ENCODE measurements at places on chromosomes 7 and 10. TPM values are rescaled to one million over a fixed set of nuclear protein-coding genes. Genes with fewer than 3 reads are reported as not detected.

The NKX1-2 gene
- total RNA-seq, result not detected

The OSBPL3 gene
- 5.4 TPM for total RNA-seq

The GRID2IP gene
- not detected for total RNA-seq

The C10orf53 gene
- total RNA-seq, result not detected

The NEUROD6 gene
- total RNA-seq, result not detected

The KAZALD1 gene
- 21.2 TPM for total RNA-seq

The GPER1 gene
- total RNA-seq, result 5.0 TPM

The CDNF gene
- total RNA-seq, result 0.36 TPM

The COBL gene
- not detected for total RNA-seq

The CFTR gene
- not detected for total RNA-seq

The VOPP1 gene
- total RNA-seq, result 45.2 TPM

The DPYSL4 gene
- 47.1 TPM for total RNA-seq

The SCART1 gene
- total RNA-seq, result 0.54 TPM

The EFCAB10 gene
- not detected for total RNA-seq

The SLC39A12 gene
- not detected for total RNA-seq

The AGMO gene
- total RNA-seq, result 0.54 TPM

The MYOZ1 gene
- not detected for total RNA-seq

The FZD8 gene
- total RNA-seq, result 10.2 TPM

The CALHM2 gene
- 87.0 TPM for total RNA-seq

The SFXN2 gene
- total RNA-seq, result 3.4 TPM

The SPACDR gene
- total RNA-seq, result not detected

The CALCR gene
- total RNA-seq, result not detected

The AUTS2 gene
- total RNA-seq, result 3.2 TPM

The LIPM gene
- total RNA-seq, result not detected

The SPDYE11 gene
- not detected for total RNA-seq

The RTKN2 gene
- 0.18 TPM for total RNA-seq

The ADCYAP1R1 gene
- total RNA-seq, result not detected

The ETV1 gene
- 6.3 TPM for total RNA-seq

The TCAF2 gene
- total RNA-seq, result 12.3 TPM

The NKX2-3 gene
- total RNA-seq, result not detected

The OR2A14 gene
- not detected for total RNA-seq

The FBXL15 gene
- total RNA-seq, result 6.6 TPM

The ASAH2 gene
- 7.3 TPM for total RNA-seq

The GCK gene
- total RNA-seq, result not detected

The GPR85 gene
- not detected for total RNA-seq

The CCDC146 gene
- 1.9 TPM for total RNA-seq

The ZNF316 gene
- 8.7 TPM for total RNA-seq

The VTI1A gene
- total RNA-seq, result 9.6 TPM

The MALRD1 gene
- total RNA-seq, result not detected

The ZNF746 gene
- total RNA-seq, result 17.0 TPM

The SOSTDC1 gene
- not detected for total RNA-seq

The TBL2 gene
- total RNA-seq, result 122 TPM

The SLIT1 gene
- not detected for total RNA-seq

The EPO gene
- total RNA-seq, result not detected

The CSGALNACT2 gene
- total RNA-seq, result 15.0 TPM

The IGFBP1 gene
- 5.8 TPM for total RNA-seq

The SFRP5 gene
- total RNA-seq, result 0.90 TPM

The ATOH7 gene
- not detected for total RNA-seq

The BTBD16 gene
- total RNA-seq, result not detected

The PAPOLB gene
- total RNA-seq, result 0.49 TPM

The ATP6V0E2 gene
- 8.1 TPM for total RNA-seq

The BLOC1S2 gene
- 25.5 TPM for total RNA-seq

All from cardiac atrium fibroblast (primary cell).